ENCODE measurements at places on chromosomes 13 and 19. TPM values are rescaled to one million over a fixed set of nuclear protein-coding genes. Genes with fewer than 3 reads are reported as not detected.

The ZNF442 gene
- not detected for total RNA-seq

The DIRAS1 gene
- 4.2 TPM for total RNA-seq

The LRG1 gene
- not detected for total RNA-seq

The OR10H1 gene
- not detected for total RNA-seq

The LILRA6 gene
- total RNA-seq: not detected

The ZNF837 gene
- total RNA-seq: 0.88 TPM

The TMEM86B gene
- 5.4 TPM for total RNA-seq
